ENCODE measurements at places on chromosomes 5 and 9. TPM values are rescaled to one million over a fixed set of nuclear protein-coding genes. Genes with fewer than 3 reads are reported as not detected.
A peak's percentile ranks its signal among the peaks of the same experiment; 100 is the strongest.

DNA sequence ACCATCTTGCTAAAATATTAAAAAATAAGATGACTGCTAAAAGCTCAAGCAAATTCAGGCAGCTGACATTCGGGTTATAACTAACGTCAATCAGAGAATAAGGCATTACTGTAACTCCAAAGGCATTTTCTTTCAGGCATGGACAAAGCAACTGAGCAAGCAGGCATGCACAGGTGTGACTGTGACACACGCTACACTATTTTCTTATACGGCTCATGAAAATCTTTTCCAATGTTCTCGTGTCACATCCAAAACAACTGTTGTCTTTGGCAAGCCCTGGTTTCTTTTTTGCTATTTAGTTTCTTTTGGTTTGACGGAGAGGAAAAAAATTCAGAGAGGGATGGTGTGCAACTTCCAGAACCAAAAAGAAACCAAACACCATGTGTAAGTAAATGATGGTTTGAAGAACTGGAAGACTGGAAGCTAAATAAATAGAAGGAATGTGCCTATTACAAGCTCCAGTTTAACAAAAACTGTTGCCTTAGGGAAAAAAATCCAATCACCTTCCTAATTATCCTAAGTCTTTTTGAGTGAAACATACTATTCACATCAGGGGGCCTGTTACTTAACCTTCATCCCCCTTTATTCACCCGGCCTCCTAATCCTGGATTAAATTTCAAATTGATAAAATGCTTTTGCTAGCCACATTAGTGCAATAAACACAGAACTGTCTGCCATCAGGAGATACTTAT, 277.6 kb downstream of the PSAT1 start:
- no peaks in the 10 kb centered on the region for H3K4me1 ChIP-seq
- DNase-seq = no peak
- H3K27me3 ChIP-seq = no peaks in the 10 kb centered on the region

DNA sequence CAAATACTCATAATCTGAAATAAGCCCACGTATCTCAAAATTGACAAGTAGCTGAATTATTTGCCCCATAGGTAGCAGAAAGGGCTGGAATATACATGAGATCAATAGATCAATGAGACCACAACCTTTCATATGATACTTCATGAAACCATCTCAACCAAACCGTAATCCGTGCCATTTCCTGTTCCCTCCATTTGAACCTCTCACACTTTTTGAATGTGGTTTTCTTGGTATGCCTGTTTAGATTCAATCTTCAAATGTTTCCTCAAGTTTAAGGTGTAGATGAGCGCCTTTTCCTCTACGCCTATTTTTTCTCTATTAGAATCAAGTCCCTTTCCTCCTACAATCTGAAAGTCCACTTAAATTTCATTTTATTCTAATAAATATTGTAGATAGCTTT, 805.5 kb downstream of the EFNA5 start:
- no peak overlapping the region for H3K27ac ChIP-seq
- H3K36me3 ChIP-seq = no peaks in the 10 kb centered on the region
- H3K4me3 ChIP-seq = no peak overlapping the region

- no peaks in the 10 kb centered on the region for H3K36me3 ChIP-seq
- H3K4me3 ChIP-seq = no peak overlapping the region
- no peak for DNase-seq
- H3K27ac ChIP-seq = no peak overlapping the region
- H3K27me3 ChIP-seq = no peaks in the 10 kb centered on the region
- no peaks in the 10 kb centered on the region for H3K4me1 ChIP-seq
Measured at GRCh38 chr9:70539001-70539400, 124.5 kb upstream of the KLF9 start.

DNA sequence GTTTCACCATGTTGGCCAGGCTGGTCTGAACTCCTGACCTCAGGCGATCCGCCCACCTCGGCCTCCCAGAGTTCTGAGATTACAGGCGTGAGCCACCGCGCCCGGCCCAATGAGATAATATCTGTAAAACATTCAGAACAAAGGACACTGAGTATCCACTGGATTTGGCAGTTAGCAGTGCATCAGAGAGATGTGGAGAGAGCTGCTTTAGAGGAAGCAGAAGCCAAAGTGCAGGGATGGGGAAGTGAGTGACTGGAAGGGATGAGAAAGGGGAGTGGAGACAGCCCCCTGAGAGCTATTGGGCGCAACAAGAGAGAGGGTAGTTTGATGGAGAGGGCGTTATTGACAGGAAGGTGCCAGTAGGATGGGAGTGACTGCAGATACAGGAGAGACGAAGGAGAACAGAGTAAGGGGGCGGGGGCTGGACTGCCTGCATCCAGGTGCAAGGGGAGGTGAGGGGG, 157.5 kb upstream of the SHB start:
- no peaks in the 10 kb centered on the region for H3K36me3 ChIP-seq
- no peak overlapping the region for H3K4me3 ChIP-seq
- H3K27ac ChIP-seq = no peak overlapping the region
- peaks cover 7% of the 10 kb centered on the region for H3K27me3 ChIP-seq

- H3K27me3 ChIP-seq = no peaks in the 10 kb centered on the region
- DNase-seq = no peak
- no peak overlapping the region for H3K4me3 ChIP-seq
- H3K27ac ChIP-seq = no peak overlapping the region
Measured at GRCh38 chr5:110590187-110590586, 136.3 kb downstream of the TMEM232 start.

GRCh38 chr5:181263633-181264032, 2.7 kb upstream of the TRIM52 start:
- no peak overlapping the region for H3K4me3 ChIP-seq
- no peak for DNase-seq
- no peak overlapping the region for H3K27ac ChIP-seq
- peaks cover 13% of the 10 kb centered on the region for H3K36me3 ChIP-seq
- H3K4me1 ChIP-seq = peaks cover 27% of the 10 kb centered on the region

GRCh38 chr9:17865881-17866280, 287.0 kb downstream of the SH3GL2 start:
- no peak overlapping the region for H3K27ac ChIP-seq
- no peak for DNase-seq
- H3K36me3 ChIP-seq = no peaks in the 10 kb centered on the region
- H3K4me3 ChIP-seq = no peak overlapping the region

GRCh38 chr5:34775886-34776285, 63.1 kb upstream of the TTC23L start:
- no peak overlapping the region for H3K4me3 ChIP-seq
- H3K4me1 ChIP-seq = peaks cover 7% of the 10 kb centered on the region
- no peak overlapping the region for H3K27ac ChIP-seq
- H3K36me3 ChIP-seq = no peaks in the 10 kb centered on the region

GRCh38 chr5:81842795-81843398, 92.0 kb upstream of the SSBP2 start:
- H3K4me3 ChIP-seq = no peak overlapping the region
- H3K4me1 ChIP-seq = peaks cover 6% of the 10 kb centered on the region
- no peak overlapping the region for H3K27ac ChIP-seq
- H3K27me3 ChIP-seq = no peaks in the 10 kb centered on the region
- no peaks in the 10 kb centered on the region for H3K36me3 ChIP-seq

- no peak overlapping the region for H3K27ac ChIP-seq
- H3K36me3 ChIP-seq = no peaks in the 10 kb centered on the region
- no peak for DNase-seq
- H3K4me3 ChIP-seq = no peak overlapping the region
- no peaks in the 10 kb centered on the region for H3K4me1 ChIP-seq
Measured at GRCh38 chr9:98536542-98537173, 172.1 kb downstream of the GABBR2 start.

- peaks cover 14% of the 10 kb centered on the region for H3K4me1 ChIP-seq
- peak overlapping the region; percentile 93 for H3K27ac ChIP-seq
- no peak for DNase-seq
Measured at GRCh38 chr9:96565671-96566497, 53.8 kb downstream of the CDC14B start.

DNA sequence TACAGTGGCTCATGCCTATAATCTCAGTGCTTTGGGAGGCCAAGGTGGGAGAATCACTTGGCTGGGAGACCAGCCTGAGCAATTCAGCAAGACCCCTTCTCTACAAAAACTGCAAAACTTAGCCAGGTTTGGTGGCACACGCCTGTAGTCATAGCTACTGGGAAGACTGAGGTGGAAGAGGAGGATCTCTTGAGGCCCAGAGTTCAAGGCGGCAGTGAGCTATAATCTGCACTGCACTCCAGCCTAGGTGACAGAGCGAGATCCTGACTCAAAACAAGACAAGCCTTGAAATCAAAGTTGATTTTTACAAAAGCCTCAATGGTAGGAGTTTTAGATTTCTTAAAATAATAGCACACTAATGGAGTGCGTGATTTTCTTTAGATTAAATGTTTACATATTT, 14.6 kb downstream of the UBE2D2 start:
- no peak for DNase-seq
- H3K36me3 ChIP-seq = peaks cover 12% of the 10 kb centered on the region
- peak overlapping the region; percentile 5 for H3K27ac ChIP-seq
- peaks cover 62% of the 10 kb centered on the region for H3K4me1 ChIP-seq

- H3K27ac ChIP-seq = no peak overlapping the region
- no peak for DNase-seq
- peaks cover 6% of the 10 kb centered on the region for H3K27me3 ChIP-seq
- no peak overlapping the region for H3K4me3 ChIP-seq
- no peaks in the 10 kb centered on the region for H3K36me3 ChIP-seq
- H3K4me1 ChIP-seq = no peaks in the 10 kb centered on the region
Measured at GRCh38 chr9:96883922-96884321, 29.6 kb upstream of the ZNF782 start.

- no peaks in the 10 kb centered on the region for H3K27me3 ChIP-seq
- DNase-seq = no peak
- H3K27ac ChIP-seq = no peak overlapping the region
Measured at GRCh38 chr5:69209602-69210001, 20.2 kb downstream of the CENPH start.

DNA sequence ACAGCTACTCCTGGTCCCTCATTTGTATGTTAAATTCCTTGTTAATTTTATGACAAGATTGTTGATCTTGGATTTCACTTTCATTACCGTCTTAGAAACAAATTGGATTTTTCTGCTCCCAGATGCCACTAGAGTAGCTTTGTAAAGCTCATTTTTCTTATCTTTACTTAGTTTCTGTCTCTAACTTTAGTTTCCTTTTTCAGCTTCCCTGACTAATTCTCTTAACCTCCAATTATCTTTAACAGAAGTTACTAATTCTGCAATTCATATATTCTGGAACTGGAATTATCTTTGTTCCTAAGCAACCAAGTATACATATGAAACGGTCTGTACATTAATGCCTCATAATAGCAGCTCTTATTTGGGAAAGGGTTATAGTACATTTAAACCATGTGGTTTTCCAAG, 16.7 kb downstream of the ITGA1 start:
- peaks cover 14% of the 10 kb centered on the region for H3K36me3 ChIP-seq
- H3K27me3 ChIP-seq = no peaks in the 10 kb centered on the region
- H3K4me3 ChIP-seq = peak overlapping the region; percentile 71
- DNase-seq = no peak

GRCh38 chr5:172164769-172165212, 23.2 kb downstream of the STK10 start:
- no peak for DNase-seq
- no peaks in the 10 kb centered on the region for H3K27me3 ChIP-seq
- no peaks in the 10 kb centered on the region for H3K36me3 ChIP-seq
- peaks cover 64% of the 10 kb centered on the region for H3K4me1 ChIP-seq

GRCh38 chr5:141172381-141173204, at the start of gene PCDHB7:
PCDHB7 (plus strand) TSS chr5:141172644; CDS start chr5:141172836, 192 bp downstream.
- peak within 1 kb of the TSS; percentile 13 for H3K4me3 ChIP-seq
- no peak for DNase-seq
- peaks cover 26% of the 10 kb centered on the region for H3K27me3 ChIP-seq
- H3K27ac ChIP-seq = no peak within 1 kb of the TSS
- H3K36me3 ChIP-seq = no peaks in the 10 kb centered on the region
- H3K4me1 ChIP-seq = no peaks in the 10 kb centered on the region

DNA sequence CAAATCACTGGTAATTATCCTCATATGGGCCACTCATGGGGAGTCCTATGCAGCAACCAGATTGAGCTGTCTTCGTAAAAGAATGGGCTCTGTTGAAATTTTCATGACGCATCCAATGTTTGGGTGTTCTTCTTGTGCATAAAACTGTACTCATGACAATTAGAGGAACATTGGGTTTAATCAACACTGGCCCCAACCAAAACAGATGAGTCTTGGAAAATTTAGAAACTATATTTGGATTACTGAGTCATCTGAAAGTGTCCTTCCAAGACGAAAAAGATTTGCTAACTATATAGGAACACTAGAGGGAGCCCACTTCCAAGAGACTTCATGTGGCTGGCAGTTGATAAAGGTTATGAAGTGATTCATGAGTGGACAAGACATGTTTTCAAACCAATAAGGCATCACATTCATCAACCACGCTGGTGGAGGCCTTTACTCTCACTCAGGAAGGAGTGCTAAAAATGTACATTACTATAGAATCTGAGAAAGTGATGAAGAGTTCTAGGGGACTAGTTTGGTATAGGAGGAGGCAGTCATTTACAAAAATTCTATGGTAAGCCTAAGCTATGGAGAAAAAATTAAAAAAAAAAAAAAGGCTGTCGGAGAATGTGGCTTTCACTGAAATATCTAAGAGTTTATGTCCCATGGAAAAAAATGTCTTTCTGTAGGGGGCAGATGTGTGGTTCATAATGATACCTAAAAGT, 313.5 kb downstream of the PRDM9 start:
- H3K36me3 ChIP-seq = no peaks in the 10 kb centered on the region
- no peaks in the 10 kb centered on the region for H3K27me3 ChIP-seq

SPAAR gene
- 11.9 TPM for total RNA-seq

SLC12A7 gene
- 49.5 TPM for total RNA-seq

PCDHGA12 gene
- 5.9 TPM for total RNA-seq

ENTPD2 gene
- 0.62 TPM for total RNA-seq

MCTP1 gene
- 38.7 TPM for total RNA-seq

AQP7 gene
- total RNA-seq = 3.7 TPM

LMNB1 gene
- total RNA-seq = 13.5 TPM

ANKRD18B gene
- total RNA-seq = 0.65 TPM

CATSPER3 gene
- 0.68 TPM for total RNA-seq
